ENCODE measurements at places on chromosomes 6 and 20.

DNA sequence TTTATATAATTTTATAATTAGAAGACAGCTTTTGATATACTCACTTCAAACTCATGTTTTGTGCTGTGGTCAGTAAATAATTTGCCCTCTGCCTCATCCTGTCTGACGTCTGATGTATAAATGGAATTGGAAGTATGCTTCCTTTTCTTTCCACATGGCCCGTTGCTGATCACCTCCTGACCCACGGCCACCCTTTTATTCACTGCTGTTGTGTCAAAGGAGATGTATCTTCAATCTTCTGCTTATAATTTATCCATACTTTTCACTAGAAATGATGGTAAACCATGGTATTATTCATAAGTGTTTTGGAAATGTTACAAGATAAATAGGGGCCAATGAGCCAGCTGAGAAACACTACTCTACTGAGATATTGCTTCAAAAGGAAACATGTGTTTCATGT is 841.8 kb downstream of the PHF3 start:
- no peak for DNase-seq

GRCh38 chr6:36855750-36856149 is 16.5 kb upstream of the CPNE5 start:
- no peak for DNase-seq

- no peak for DNase-seq
Observed at GRCh38 chr6:82015043-82015442, 232.5 kb downstream of the IBTK start.

- DNase-seq = no peak
Observed at GRCh38 chr20:46634528-46634927, 16.7 kb downstream of the SLC13A3 start.

DNA sequence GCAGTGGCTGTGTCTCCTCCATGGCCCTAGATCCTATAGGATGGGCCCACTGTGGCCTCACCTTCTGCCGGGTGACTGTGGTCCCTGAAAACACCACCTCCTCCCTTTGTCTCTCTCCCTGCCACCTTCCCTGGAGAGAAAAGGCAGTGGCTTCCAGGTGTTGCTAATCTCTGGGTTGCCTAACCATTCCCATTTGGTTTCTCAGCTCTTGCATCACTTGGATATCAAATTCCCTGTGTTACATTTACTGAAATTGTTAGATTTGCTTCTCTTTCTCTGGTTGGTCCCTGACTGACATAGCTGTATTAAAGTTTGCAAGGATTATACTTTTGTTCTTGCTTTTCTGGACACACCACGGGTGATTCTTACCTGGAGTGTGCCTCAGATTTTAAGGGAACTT is 9.3 kb upstream of the ZFP64 start:
- no peak for DNase-seq

DNA sequence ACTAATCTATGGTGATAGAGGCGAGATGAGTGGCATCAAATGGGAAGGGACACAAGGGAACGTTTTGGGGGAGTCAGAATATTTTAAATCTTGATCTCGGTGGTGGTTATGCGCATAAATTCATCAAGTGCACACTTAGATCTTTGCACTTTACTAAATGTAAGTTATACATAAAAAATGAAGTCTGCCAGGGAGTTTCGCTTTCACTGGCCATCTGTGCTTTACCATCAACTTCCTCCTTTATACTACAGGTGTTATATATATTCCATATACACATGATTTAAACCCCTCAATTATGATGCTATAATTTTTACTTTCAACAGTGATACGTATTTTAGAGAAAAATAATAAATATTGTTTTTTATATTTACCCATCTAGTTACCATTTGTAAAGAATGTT is 97.6 kb upstream of the AKIRIN2 start:
- no peak for DNase-seq
